Stimulated activated CD4-positive, alpha-beta T cell treated with anti-CD3 and anti-CD28 coated beads, Interleukin-1b, Interleukin-23, amount 100 ng/mL, for 1 hour (primary cell): ENCODE measurements at places on chromosomes 3 and 15.

GRCh38 chr3:117463276-117464115 lies 753.9 kb downstream of the TUSC7 start:
- DNase-seq = no peak

GRCh38 chr15:55741833-55742497 lies 987 bp downstream of the PRTG start:
- no peak for DNase-seq

- DNase-seq = no peak
Measured at GRCh38 chr3:66104535-66104934, 65.8 kb upstream of the MAGI1 start.

DNA sequence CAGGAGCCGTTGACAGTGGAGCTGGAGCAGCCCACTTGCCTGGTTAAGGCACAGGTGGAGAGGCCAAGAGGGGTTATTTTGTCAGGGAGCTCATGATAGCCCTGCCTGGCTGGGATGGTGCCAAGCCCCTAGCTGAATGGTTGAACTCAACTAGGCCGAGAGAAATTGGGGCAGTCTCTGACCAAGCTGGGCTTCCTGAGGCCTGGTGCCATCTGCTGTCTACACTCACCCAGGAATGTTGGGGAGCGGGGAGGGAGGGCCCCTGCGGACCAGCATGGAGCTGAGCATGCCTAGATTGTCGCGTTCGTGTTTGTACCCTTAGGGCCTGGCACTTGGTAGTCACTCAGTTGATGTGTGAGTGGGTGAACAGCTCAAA lies 1.2 kb downstream of the BRPF1 start:
- no peak for DNase-seq

DNA sequence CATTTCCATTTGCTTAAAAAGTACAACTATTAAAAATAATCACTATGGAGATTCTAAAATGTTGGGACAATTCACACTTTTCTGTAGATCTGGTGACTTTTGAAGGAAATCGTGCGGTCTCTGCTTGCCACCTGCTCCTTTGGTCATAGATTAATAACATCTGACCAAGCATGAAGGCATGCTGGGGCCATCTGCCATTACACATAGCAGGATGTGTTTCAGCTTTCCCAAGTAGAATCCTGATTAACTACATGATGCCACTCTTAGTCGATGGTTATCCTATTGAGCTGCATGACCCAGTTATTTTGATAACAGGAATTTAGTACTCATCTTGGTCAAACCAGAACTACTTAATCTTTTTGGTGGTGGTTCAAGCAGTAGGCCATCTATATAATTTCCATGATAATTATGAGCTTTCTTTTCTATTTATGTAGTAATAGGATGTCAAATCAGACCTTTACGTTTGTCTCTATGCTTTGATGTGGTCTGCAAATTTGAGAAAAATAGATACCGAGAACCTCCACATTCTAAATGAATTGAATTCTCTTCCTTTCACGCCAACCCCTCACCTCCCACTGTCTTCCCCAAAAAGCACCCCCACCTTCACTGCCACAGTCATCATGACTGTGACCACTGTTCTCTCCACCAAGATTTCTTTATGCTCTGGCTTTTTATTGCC lies 158.1 kb downstream of the DIPK2A start:
- DNase-seq = no peak

DNA sequence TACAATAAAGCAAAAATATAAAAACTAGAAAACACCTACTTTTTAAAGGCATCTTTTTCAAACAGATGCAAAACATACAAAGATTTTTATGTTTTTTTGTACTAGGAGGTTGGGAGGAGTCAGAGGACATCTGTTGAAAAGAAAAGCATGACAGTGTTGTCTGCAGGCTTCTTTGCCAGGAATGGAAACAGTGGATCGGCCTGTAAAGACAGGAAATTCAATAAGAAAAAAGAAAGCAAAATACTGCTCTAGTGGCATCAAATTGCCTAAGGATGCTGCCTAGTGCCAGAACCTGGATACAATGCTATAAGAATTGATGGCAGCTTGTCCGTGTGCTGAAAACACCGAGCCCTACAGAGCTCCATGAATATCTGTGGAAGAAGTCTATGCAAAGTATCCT lies 69.9 kb downstream of the TBC1D5 start:
- no peak for DNase-seq

DNA sequence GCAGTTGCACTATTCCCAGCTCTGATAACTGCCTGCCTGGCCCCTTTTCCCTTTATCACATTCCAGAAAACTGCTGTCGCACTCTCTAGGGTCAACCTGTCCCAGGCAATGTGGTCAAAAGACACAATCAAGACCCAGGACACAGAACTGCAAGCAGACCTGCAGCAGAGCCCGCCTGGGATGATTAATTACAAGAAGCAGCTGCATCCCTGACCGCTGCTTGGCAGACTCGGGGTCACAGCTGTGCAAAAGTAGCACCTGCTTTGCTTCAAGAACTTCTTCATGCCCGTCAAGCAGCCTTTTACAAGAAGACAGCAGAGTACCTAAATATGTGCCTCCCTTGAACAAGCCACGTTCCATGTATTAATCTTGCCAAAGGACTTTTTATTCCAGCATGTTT lies 120.0 kb upstream of the ST8SIA2 start:
- DNase-seq = no peak
